Stimulated activated CD8-positive, alpha-beta memory T cell treated with anti-CD3 and anti-CD28 coated beads, Interleukin-4, amount 100 ng/mL, for 1 hour (primary cell): ENCODE measurements at places on chromosomes 3 and 15.

- DNase-seq = no peak
Observed at GRCh38 chr3:123884203-123884831, at the start of gene MYLK. Gene MYLK, minus strand, starts transcription at chr3:123884332. Its CDS starts 90,491 bp downstream, at chr3:123793841.

GRCh38 chr15:37720267-37720666 lies 214.2 kb upstream of the TMCO5A start:
- no peak for DNase-seq

- no peak for DNase-seq
Observed at GRCh38 chr15:25670025-25670554, 193.0 kb downstream of the ATP10A start.

GRCh38 chr3:178422406-178422805 lies 113.8 kb upstream of the KCNMB2 start:
- no peak for DNase-seq

- DNase-seq = no peak
Observed at GRCh38 chr15:100147828-100148227, 193.9 kb downstream of the ADAMTS17 start.

GRCh38 chr3:58116985-58117384 lies 93.8 kb downstream of the DNASE1L3 start:
- DNase-seq = no peak

GRCh38 chr15:81133782-81134461 lies at the start of gene CFAP161:
Gene CFAP161, plus strand, starts transcription at chr15:81134270. Its CDS starts 60 bp downstream, at chr15:81134330.
- no peak for DNase-seq

DNA sequence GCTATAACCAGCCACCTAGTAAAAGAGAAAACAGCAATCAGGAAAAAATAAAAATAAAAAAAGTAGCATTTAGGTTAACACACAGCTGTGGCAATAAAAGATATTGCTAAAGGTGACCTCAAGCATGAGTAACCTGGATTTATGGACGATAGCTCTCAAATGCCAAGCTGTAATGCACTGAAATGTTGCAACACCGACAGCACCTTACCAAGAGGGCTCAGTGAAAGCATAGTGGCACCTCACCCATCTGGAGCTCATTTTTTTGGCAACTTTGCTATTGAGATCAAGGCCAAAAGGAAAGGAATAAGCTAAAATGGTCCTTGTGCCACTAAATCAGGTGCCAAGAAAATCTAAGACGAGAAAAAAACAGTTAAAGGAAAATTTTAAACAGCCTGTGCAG lies 2.5 kb downstream of the HACD2 start:
- no peak for DNase-seq

DNA sequence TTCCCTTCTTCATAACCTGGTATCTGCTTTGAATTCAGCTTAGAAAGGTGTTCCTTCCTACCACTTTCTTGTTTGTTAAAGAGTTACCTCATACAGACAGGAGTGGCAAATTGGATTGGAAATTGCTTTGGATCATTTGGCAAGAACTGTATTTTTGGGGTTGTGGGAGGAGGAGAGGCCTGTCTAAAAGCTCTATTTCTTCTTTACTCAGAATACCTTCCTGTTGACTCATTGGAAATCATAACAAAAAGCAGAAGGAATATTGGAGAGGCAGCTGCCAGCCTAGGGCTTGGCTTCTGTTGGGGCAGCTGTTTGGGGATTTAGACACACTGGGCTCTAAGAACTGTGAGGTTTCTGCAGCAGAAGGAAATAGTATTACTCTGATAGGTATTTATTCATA lies 14.2 kb downstream of the IQGAP1 start:
- no peak for DNase-seq

DNA sequence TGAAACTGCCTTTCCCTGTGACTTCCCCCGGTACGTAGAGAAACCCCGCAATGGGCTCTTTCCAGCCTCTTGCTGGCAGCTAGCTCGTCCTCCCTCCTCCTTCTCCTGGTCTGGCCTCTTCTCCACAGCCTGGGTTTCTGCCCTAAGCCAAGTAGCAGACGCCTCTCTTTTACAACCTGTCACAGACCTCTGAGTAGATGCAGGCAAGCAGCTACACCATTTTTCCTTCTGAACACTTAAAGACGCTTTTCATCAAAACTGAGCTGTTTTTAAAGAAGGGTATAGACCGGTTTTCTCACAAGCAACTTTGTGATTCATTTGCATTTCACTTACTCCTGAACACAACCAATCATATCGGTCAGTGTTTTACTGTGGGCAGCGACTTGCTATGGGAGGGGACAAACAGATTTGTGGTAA lies 32.0 kb downstream of the ADAMTSL3 start:
- no peak for DNase-seq

DNA sequence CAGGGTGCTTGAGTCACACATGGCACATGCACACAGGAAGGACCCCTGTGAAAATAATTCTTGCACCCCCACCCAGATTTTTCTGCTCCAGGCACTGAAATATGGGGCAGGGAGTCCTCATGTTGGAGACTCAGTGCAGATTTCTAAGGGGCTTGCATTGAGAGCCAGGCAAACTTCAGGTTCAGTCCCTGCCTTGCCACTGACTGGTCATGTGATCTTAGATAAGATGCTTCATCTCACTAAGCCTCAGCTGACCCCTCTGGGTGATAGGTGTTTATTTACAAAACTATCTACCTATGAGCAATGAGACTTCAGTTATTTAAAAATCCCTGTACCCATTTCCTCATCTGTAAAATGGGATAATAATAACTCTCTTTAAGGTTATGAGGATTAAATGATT lies 30.1 kb upstream of the C3orf80 start:
- no peak for DNase-seq

DNA sequence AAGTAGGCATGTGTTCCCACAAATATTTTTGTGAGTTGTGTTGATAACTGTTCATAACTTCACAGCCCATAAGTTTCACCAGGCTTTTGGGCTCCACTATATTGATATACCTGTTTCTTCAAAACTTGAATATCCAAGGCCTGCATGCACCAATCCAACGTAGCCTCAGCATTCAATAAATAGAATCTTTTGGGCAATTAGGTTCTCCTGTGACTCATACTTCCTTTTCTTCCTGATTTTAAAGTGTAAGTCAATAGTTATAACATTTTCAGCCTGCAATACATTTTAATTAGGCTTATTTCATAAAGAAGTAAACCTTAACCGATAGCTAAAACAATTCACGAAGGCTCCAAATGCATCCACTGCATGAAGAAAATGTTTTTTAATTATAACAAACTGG lies 97.8 kb upstream of the SPRED1 start:
- DNase-seq = no peak

DNA sequence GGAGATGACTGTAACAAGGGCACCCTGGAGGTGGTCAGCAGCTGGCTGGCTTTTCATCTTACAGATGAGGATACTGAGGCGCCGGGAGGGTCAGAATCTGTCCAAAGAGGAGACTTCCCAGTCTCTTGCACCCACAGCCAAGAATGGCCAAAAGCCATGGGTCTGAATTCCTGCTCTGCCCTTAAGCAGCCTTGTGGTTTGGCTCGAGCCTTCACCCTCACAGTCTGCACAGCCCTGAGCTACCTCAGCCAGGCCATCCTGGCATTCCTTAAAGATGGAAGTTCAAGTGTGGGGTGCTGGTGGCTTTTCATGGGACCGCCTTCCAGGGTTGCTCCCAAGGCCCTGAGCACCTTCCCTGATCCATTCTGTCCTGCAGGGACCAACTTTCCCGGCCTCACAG lies 59.2 kb downstream of the CACNA2D2 start:
- no peak for DNase-seq

DNA sequence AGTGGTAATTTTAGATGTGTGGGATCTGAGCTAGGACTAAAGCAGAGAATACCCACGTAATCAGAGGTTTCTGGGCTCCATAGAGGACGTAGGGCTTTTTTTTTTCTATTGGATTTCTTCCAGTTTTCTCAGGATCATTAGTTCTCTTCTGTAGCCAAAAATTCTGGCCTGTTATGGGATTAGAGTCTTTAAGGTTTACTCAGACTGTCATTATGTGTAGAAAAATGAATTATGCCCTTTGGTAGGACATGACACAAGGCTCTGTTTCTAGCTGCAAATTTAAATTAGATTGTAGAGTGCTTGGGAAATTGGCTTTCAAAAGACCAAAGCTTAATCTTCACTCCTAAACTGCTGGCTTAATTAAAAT lies 1.9 kb downstream of the SETD5 start:
- DNase-seq = no peak

DNA sequence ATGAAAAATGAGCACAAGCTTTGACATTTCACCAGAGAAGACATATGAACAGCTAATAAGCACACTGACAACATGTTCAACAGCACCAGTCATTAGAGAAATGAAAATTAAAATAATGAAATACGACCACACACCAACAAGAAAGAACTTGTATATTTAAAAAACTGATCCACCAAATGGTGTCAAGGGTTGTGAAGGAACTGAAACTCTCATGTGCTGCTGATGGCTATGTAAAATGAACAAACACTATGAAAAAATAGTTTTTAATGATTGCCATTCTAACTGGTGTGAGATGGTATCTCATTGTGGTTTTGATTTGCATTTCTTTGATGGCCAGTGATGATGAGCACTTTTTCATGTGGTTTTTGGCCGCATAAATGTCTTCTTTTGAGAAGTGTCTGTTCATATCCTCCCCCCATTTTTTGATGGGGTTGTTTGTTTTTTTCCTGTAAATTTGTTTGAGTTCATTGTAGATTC lies 193.8 kb downstream of the SCAPER start:
- DNase-seq = no peak

DNA sequence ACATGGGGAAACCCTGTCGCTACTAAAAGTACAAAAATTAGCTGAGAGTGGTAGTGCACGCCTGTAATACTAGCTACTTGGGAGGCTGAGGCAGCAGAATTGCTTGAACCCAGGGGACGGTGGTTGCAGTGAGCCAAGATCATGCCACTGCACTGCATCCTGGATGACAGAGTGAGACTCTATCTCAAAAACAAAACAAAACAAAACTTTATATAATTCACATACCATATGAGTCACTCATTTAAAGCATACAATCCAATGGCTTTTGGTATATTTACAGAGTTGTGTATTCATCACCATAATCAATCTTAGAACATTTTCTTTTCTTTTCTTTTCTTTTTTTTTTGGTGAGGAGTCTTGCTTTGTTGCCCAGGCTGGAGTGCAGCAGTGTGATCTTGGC lies 8.7 kb downstream of the PXK start:
- no peak for DNase-seq

- DNase-seq = no peak
Observed at GRCh38 chr3:6229778-6230410, 631.0 kb upstream of the GRM7 start.

- DNase-seq = no peak
Observed at GRCh38 chr3:165617134-165617533, 220.1 kb downstream of the BCHE start.

DNA sequence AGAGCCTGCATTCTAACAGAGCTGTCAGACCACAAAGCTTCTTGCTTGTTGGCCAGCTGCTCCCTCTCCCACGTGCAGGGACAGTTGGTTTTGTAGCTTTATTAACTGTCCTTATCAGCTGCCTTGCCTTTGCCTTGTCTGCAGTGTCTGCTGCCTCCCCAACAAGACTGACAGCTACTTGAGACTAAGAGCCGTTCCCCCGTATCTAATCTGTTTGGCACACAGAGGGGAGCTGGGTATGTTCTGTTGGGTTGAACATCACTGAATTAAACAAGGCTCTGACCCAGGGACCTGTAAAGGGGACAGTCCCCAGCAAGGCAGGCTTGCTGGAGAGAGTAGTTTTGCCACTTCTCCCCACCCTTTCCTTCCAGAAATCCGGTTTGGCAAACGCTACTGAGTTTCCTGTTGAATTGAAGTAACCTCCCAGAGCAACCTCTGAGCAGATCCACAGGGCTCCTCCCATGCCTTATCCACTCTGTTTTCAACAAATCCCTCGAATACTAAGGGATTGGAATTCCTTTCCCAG lies 116.1 kb downstream of the ANP32A start:
- DNase-seq = no peak

DNA sequence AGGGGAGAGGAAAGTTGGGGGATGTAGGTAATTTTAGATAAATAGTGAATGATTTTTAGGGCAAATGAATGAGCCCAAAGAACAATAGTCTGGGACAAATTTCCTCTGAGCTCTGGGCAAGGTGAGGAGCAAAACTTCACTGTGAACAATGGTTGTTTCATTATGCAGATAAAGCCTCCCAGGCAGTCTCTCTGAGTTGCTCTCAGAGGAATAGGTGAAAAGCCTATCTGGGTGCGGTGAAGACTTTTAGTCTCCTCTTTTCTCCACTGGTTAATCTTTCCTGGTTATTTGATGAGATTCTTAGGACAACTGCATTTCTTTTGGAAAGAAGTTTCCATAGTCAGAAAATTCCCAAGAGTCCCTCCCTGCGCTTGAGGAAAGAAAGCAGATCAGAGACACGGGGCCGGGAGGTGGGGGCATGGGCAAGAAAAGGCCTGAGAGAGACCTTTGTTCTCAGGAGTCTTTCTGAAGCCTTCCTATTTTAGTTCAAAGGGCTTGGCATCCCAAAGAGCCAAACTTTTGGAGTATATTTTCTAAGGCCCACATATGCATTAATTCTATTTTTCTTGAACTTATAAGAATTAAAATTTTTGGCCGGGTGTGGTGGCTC lies 353.6 kb upstream of the SLCO3A1 start:
- no peak for DNase-seq

GRCh38 chr15:31247404-31247803 lies 79.2 kb upstream of the KLF13 start:
- no peak for DNase-seq

GRCh38 chr15:77538027-77538451 lies 94.7 kb downstream of the LINGO1 start:
- no peak for DNase-seq

DNA sequence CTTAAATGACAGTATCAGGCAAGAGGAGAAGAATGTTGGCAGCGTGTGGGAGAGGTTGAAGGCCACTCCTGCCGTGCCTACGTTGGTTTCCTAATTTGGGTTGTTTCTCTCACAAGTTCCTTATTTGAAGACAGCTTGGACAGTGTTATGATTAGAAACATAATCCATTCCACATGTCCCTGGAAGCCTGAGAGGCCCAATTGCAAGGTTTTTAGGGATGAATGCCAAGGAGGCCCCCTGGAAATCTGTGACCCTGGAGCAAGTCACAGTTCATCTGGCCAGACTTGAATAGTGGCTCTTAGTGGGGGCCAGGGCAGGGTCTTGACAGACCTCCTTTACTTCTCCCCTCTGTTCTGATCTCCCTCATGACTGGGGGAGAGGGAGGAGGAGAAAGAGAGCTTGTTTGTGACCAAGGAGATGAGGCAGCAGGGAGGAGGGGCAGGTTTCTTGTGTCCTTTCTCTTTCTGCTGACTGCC lies 584.4 kb upstream of the TBL1XR1 start:
- DNase-seq = no peak

DNA sequence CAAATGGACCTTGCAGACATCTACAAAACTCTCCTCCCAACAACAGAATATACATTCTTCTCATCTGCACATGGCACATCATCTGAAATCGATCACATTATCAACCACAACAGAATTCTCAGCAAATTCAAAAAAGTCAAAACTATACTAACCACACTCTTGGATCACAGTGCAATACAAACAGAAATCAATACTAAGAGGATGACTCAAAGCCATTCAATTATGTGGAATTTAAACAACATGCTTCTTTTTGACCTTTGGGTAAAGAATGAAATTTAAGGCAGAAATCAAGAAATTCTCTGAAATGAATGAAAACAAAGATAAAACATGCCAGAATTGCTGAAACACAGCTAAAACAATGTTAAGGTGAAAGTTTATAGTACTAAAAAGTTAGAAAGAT lies 358.1 kb downstream of the NSUN3 start:
- DNase-seq = no peak

- no peak for DNase-seq
Observed at GRCh38 chr15:66051833-66052232, 182.5 kb downstream of the RAB11A start.

GRCh38 chr15:64695561-64695992 lies 79.8 kb downstream of the RBPMS2 start:
- DNase-seq = no peak
